ENCODE measurements at places on chromosomes 1 and 21. TPM values are rescaled to one million over a fixed set of nuclear protein-coding genes. Genes with fewer than 3 reads are reported as not detected.

The OR2T35 gene
- total RNA-seq, result not detected

The NR1I3 gene
- total RNA-seq, result not detected

The RPF1 gene
- 22.4 TPM for total RNA-seq

The RXFP4 gene
- total RNA-seq, result not detected

- DNase-seq, result no peak
These were observed 58.2 kb downstream of the LMX1A start for GRCh38 chr1:165298203-165298820.

- DNase-seq, result peak; percentile 92
These were observed 1.6 kb downstream of the SOX13 start for GRCh38 chr1:204074274-204075138.

GRCh38 chr1:184615301-184615700 is 139.4 kb downstream of the EDEM3 start:
- no peak for DNase-seq

DNA sequence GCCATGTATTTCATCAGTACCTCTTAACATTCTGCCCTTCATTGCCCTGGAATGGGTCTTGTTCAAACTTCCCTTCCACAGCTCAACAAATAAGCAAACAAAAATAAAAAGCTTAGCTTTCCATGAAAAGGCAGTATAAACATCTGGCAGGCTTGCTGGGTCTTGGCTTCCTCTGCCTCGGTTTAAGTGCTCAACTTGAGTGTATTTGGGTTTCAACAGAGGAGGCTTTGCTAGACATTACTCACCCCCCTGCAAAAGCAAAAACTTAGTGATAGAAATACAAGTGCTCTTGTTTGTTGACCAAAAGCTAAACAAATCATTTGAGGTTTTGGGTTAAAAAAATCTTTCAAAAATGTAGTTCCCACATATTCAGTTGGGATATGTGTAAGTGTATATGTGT is 518.5 kb downstream of the PLPP3 start:
- no peak for DNase-seq

- no peak for DNase-seq
These were observed 49.1 kb downstream of the HHAT start for GRCh38 chr1:210377731-210378333.

- DNase-seq, result no peak
These were observed 225.8 kb downstream of the VAV3 start for GRCh38 chr1:107739201-107739600.

- no peak for DNase-seq
These were observed 1092.2 kb downstream of the PLA2G4A start for GRCh38 chr1:187920976-187921375.

- no peak for DNase-seq
These were observed 37.8 kb upstream of the POFUT2 start for GRCh38 chr21:45325206-45326168.

DNA sequence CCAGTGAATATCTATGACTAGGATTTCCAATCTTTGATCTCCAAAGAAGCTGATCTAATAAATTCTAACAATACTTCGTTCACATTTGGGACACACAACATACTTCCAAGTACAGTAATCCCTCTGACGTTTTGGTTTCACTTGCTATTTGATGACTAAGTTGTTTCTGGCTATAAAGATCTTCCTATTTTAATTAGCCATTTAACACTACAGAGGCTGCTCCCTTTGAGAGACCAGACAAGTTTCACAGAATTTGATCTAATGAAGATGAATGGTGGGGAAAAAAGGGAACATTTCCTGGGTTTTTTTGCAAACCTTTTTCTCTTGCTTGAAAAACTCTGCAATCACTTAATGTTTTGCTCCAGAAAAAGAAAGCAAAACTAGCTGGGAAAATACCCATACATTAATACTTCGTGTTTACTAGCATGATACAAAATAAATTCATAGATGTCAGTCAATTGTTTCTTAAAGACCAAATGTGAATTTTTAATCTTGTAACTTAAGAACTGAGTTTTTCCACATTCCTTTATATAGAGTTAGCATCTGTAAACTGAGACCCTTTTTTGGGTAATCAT is 28.0 kb upstream of the GLIS1 start:
- DNase-seq, result no peak

GRCh38 chr1:203373991-203374390 is 23.1 kb upstream of the FMOD start:
- no peak for DNase-seq

DNA sequence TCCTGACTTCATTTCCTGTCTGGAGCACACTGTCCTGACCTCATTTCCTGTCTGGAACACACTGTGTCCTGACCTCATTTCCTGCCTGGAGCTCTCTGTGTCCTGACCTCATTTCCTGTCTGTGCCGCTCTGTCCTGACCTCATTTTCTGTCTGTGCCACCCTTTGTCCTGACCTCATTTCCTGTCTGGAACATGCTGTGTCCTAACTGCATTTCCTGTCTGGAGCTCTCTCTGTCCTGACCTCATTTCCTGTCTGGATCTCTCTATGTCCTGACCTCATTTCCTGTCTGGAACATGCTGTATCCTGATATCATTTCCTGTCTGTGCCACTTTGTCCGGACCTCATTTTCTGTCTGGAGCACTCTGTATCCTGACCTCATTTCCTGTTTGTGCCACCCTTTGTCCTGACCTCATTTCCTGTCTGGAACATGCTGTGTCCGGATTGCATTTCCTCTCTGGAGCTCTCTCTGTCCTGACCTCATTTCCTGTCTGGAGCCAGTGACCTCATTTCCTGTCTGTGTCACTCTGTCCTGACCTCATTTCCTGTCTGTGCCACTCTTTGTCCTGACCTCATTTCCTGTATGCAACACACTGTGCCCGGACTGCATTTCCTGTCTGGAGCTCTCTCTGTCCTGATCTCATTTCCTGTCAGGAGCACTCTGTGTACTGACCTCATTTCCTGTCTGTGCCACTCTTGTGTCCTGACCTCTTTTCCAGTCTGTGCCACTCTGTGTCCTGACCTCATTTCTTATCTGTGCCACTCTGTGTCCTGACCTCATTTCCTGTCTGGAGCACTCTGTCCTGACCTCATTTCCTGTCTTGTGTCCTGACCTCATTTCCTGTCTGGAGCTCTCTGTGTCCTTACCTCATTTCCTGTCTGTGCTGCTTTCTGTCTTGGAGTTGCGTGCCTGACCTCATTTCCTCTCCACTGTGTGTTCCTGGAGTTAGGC is 27.6 kb downstream of the SKI start:
- DNase-seq, result no peak

DNA sequence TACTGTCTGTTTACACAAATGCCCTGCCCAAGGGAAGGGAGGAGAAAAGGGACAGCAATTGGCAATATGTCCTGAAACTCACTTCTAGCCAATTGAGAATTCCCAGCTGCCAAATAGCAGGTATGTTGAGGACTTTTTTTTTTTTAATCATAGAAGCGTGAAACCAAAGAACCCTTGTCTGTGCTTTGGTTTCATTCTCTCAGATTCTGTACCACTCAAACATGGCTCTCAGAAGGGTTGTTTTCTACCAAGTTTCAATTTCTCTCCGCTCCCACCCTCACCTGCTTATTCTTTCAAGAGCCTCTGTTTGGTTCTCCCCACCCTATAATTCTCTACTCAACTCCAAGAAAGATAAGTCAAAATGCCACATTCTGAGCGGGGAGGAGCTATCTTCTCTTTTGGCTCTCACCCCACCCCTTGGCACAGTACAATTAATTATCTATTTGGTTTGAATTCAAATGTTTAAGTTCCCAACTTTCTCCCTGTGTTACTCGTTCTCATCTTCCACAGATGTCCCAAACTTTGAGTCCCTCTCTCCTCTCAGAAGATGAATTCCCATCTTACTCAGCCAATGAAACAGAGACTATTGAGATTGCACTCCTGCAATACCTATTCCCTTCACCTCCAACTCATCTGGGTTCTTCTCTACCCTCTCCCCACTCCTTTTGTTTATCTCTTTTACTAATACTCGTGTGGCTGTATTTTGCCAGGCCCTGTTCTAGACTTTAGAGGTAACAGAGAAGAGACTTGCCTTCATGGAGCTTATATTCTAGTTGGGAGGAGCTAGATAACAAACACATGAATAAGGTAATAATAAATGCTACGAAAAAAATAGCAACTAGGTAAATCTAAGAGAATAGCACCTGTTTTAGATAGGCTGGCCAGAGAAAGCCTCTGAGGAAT is 3.9 kb upstream of the TP53BP2 start:
- DNase-seq, result no peak

DNA sequence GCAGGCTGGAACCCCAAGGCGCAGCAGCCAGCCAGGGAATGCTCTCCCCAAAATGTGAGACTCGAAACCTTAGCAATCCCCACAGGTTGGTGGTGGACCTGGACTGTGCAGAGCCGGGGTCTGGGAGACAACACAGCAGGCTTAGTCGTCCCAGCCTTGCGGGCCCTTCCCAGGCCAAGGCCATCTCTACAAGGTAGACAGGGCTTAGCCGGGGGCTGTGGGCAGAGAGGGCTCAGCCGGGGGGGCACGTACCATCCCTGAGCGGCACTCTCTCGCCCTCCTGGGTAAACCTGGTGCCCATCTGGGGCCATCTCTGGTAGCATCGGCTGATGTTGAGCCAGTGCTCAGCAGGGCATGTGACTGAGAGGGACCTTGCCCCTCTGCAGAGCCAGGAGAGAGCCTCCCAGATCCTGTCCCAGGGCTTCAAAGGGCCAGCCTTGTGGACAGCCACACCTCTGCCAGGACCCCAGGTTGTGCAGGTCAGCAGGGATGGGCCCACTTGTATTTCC is 2.2 kb upstream of the ACTRT2 start:
- peak; percentile 74 for DNase-seq

DNA sequence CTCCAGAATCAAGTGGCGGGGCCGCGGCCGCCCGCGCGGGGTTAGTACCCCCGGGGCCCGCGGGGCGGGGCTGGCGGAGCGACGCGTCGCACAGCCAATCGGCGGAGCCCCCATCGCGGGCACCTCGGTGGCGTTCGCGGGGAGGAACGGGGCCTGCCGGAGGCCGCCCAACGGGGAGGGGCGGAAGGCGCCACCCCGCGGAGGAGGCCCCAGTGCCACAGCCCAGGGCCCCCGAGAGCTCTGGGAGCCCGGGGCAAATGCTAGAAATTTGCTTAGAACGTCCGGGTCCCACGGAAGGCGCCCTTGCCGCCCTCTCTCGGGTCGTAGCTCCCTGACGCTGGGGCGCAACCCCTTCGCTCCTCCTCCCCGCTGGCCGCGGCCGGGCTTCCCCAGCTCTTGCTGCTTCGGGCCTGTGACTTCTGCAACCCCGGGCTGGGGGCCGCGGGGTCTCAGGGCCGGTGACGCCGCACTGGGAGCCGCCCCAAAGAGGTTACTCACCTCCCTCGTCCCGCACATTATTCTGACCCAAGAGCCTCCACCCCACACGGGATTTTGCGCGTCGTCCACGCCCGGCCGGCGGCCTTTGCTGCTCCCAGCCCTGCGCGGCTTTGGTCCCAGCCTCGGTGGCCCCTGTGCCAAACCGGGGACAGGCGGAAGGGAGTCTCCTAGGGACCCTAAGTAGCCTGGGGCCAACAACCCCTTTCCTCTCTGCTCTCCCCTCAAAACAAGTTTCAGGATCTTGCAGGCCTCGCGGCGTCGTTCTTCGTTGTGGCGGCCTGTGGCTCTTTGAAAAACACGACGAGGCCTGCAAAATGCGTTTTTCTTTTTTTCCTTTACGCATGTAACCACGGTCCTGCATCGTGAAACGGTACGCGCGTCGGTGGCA is at the start of gene RUNX3:
TSS of gene RUNX3 (minus strand) at position 17 of the 886 bp plus-strand sequence. CDS start 408 bp downstream, outside the sequence.
- DNase-seq, result no peak

GRCh38 chr1:107669996-107670395 is 295.0 kb downstream of the VAV3 start:
- no peak for DNase-seq

DNA sequence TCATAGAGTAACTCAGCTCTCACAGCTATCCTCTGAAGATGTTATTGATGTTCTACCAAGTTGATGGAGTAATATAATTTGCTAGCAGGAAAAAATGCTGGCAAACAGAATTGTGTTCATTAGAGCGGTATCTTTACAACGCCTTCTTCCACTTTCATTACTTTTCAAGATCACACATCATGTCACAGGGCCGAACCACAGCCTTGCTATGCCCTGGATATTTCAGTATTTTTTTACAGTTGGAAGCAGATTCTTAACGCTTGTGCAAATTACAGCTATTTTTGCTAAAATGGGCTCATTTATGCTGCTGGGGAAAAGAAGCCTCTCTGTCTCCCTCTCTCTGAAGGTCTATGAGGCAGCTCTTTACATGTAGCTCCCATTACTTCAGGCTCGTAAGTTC is 632.2 kb downstream of the KIF26B start:
- no peak for DNase-seq

- DNase-seq, result no peak
These were observed 8.1 kb downstream of the NFASC start for GRCh38 chr1:204878621-204879234.
